ENCODE measurements at places on chromosomes 1 and 21. TPM values are rescaled to one million over a fixed set of nuclear protein-coding genes. Genes with fewer than 3 reads are reported as not detected.

CFHR2 gene
- total RNA-seq, result not detected

KRTAP21-2 gene
- total RNA-seq, result not detected

CLDN19 gene
- not detected for total RNA-seq

LCE1D gene
- not detected for total RNA-seq

S100A2 gene
- 34.8 TPM for total RNA-seq

SYCP1 gene
- total RNA-seq, result not detected

ECM1 gene
- total RNA-seq, result 9.9 TPM

OR2L3 gene
- not detected for total RNA-seq

ADGRL4 gene
- 0.49 TPM for total RNA-seq

SASS6 gene
- total RNA-seq, result 4.9 TPM

CASQ2 gene
- not detected for total RNA-seq

SOX13 gene
- total RNA-seq, result 0.86 TPM

OR2T29 gene
- total RNA-seq, result not detected

TRIM58 gene
- total RNA-seq, result 10.8 TPM

CAPN9 gene
- total RNA-seq, result not detected

DNA sequence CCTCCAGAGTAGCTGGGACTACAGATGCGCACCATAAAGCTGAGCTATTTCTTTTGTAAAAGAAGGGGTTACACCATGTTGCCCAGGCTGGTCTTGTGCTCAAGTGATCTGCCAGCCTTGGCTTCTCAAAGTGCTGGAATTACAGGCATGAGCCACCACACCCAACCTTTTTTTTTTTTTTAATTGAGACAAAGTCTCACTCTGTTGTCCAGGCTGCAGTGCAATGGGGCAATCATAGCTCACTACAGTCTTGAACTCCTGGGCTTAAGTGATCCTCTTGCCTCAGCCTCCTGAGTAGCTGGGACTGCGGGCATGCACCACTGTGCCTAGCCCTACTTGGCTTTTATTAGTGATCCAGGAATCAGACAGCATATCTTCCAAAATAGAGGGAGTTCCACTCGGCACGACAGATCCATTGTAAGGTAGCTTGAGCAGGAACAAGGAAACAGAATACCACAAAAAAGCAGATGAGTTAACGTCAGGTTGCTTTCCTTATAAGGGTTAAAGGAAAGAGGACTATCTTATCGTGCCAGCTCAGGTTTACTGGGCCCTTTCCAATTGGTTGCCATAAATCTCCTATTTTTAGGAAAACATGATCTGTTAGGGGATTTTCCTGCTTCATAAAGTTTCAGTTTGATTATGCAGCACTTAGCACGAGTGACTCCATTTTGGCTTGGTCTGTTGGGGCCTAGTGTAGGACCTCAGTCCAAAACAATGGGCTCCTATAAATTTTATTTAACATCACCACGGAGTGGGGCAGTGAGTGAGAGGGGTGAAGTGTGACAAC, 45.2 kb downstream of the NENF start:
- no peak for DNase-seq

DNA sequence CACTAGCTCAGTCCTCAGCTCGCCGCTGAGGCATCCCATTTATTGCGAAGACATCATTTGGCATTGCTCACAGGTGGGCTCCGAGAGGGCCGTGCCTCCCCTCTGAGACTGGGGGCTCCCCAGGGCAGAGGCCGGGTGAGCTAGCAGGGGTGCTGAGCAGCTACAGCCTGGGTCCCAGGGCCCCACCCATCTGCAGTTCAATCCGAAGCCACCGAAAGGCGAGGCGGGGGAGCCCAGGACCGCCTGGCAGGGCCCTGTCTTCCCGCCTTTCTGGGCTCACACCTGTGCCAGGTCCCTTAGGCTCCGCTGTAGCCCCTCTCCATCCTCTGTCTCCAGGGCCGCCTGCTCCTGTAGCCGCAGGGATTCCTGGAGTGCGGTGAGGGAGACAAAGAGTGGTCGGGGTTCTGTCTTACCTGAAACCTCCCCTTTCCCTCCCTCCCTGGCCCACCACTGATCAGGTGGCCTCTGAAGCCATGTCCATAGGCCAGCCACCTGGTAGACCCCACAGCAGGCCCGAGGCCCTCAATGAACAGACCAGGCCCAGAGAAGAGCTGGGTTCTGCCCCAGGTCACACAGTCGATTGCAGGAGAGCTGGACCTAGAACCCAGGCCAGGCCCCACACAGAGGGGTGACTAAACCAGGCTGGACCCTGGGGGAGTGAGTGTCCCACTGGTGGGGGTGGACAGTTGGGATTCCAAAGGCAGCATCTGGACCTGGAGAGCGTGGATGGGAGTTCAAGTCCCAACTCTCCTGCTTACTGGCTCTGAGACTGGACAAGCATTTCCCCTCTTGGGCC, 18.1 kb upstream of the NBPF1 start:
- DNase-seq, result no peak

- no peak for DNase-seq
These were observed 412.3 kb upstream of the ESRRG start for GRCh38 chr1:217135569-217135915.

DNA sequence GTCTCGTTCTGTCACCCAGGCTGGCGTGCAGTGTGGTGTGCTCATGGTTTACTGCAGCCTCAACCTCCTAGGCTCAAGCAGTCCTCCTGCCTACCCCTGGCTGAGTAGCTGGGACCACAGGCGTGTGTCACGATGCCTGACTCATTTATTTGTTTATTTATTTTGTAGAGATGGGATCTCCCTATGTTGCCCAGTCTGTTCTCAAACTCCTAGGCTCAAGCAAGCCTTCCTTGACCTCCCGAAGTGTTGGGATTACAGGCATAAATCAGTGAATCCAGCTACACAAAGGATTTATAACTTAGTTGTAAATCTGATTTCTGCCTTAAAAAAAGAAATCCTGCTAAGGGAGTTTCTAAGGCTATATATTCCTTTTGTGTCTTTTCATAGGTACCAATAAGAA, 30.5 kb upstream of the ZNF496 start:
- no peak for DNase-seq

DNA sequence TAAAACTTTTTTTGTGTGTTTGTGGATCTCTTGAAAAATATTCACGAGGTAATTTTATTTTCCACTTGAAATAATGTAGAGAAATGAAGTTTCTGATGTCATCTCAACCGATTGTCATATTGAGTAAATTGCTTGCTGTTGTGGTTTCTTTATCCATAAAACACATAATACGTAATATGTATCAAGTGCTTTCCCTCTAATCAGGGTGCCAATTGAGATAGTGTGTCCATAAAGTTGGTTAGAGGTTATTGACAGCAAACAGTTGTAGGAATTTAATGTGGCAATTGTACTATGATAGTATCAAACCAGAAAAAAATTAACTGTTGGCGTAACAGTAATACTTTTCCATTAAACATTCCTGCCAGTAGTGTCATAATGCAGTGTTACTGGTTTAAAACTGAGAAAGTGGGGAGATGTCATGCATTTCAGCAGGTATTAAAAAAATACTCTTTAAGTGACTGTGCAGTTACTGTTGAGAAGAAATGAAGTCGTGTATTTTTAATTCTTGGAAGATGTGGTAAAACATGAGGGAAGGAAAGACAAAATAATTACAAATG, 38.3 kb downstream of the USP25 start:
- no peak for DNase-seq

DNA sequence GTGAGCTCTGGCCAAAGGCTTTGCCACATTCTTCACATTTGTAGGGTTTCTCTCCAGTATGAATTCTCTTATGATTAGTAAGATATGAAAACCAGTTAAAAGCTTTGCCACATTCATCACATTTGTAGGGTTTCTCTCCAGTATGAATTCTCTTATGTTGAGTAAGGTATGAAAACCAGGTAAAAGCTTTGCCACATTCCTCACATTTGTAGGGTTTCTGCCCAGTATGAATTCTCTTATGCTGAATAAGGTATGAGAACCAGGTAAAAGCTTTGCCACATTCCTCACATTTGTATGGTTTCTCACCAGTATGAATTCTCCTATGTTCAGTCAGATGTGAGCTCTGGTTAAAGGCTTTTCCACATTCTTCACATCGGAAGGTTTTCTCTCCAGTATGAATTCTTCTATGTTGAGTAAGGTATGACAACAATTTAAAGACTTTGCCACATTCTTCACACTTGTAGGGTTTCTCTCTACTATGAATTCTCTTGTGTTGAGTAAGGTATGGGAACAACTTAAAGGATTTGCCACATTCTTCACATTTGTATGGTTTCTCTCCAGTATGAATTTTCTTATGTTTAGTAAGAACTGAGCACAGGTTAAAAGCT, 20.7 kb downstream of the ZNF695 start:
- DNase-seq, result no peak

GRCh38 chr1:942411-942821, 16.6 kb downstream of the NOC2L start:
- DNase-seq, result no peak

GRCh38 chr1:31785020-31785946, 21.1 kb upstream of the ADGRB2 start:
- no peak for DNase-seq

DNA sequence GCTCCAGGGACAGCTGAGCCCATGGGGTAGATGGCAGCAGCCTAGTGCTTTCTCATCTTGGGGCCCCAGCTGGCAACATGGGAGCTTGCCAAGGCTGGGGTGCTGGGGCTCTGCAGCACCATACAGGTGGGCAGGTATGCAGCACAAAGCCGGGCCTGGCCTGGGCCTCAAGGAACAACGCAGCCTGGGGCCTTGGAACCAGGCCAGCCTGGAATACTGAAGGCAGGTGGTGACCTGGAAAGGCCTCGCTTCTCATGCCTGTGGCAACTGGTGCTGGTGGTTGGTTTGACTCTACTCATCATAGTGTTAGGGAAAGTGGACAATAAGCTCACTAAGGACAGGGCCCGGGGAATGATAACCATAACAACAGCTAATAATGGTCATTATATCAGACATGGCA, 27.0 kb upstream of the SDHB start:
- DNase-seq, result no peak

DNA sequence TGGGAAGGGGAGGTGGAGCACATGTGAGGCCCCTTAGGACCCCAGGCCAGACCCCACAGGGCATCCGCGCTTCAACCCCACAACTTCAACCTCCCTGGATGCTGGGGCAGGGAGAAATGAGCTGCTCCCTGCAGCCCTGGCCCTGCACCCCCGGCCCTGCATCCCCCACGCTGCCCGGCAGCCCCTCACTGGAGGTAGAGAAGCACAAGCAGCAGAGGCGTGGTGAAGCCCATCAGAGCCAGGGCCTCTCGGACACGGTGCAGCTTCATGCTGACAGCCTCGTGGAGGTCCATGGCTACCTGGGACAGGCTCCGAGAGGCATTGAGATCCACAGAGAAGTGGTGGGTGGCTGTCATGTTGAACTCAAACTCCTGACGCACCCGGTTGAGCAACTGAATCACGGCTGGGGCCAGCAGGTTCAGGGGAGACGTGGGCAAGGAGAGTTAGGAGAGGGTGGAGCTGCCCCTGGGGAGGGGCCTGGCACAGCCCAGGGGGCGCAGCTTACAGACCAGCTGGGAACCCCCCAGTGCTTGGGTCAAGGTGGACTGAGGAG, 3.3 kb downstream of the DCST2 start:
- DNase-seq, result no peak

- DNase-seq, result no peak
These were observed 64.3 kb downstream of the TMEM53 start for GRCh38 chr1:44609768-44610526.

GRCh38 chr1:90721210-90722194, 4.4 kb upstream of the BARHL2 start:
- peak; percentile 57 for DNase-seq

GRCh38 chr1:226233293-226233692, 9.8 kb downstream of the MIXL1 start:
- no peak for DNase-seq

DNA sequence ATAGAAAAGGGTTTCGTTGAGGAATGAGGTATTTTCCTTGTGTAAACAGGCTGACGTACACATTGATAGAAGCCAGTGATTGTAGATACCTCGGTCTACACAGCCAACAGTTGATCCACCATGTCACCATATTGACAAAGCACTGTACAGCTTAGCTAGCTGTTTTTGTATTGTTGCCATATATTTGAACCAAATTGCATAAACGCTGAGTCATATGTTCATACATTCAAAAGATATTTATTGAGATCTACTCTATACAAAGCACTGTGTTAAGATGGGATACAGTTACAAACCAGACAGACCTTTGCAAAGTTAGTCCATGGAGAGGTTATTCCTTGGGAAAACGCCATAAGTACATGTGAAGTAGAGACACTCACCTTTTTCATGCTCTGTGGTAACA, 132.4 kb upstream of the ATP1B1 start:
- no peak for DNase-seq

DNA sequence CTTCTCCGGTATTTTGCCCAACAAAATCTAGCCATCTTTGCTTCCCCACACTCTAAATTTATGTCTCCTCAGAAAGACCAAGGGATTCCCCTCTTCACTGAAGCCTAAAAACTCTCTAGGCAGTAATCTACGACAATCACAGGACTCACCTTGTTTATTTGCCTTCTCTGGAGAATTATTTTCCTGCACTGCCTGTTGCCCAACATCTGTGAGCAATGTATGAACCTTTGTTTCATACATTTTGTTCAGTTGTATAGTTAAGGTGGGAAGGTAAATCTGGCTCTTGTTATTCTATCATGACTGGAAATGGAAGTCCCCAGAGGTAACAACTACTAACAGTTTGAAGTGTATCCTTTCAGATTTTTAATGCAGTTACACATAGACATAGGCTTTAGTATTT, 2.2 kb downstream of the COPA start:
- no peak for DNase-seq

GRCh38 chr1:239526391-239526790, 140.0 kb downstream of the CHRM3 start:
- DNase-seq, result no peak

- no peak for DNase-seq
These were observed 15.6 kb upstream of the NCMAP start for GRCh38 chr1:24540051-24540905.

GRCh38 chr1:77007675-77008074, 140.4 kb downstream of the ST6GALNAC5 start:
- no peak for DNase-seq

DNA sequence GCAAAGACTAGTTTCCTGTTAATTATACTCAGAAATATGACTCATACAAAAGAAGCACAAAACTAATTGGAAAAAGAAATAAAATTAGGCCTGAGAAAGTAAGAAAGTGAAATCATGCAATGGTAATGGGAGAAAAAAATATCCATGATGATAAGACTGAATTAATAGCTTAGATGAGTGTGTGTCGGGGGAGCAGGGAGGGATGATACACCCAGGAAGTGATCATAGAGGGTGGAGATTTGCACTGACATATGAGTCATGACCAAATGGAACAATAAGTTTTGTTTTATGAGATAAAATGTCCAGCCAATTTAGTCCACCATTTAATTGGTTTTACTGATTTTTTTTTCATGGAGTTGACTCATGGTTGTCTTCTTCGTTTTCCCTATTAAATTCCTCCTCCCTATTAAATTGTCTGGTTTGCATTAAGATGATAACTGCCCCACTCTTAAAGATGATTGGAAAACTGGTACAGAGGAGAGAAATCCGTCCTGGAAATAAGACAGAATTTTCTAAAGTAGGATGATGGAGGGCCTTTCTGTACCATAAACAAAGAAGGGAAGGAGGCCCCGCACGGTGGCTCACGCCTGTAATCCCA, 111.7 kb upstream of the KCNJ6 start:
- peak; percentile 16 for DNase-seq

- DNase-seq, result no peak
These were observed 215.1 kb downstream of the S1PR1 start for GRCh38 chr1:101451888-101452287.

GRCh38 chr1:44408632-44409602, 3.9 kb downstream of the RNF220 start:
- no peak for DNase-seq

Data from MG63 (cell line).